ENCODE measurements at places on chromosomes 11 and 22.

DNA sequence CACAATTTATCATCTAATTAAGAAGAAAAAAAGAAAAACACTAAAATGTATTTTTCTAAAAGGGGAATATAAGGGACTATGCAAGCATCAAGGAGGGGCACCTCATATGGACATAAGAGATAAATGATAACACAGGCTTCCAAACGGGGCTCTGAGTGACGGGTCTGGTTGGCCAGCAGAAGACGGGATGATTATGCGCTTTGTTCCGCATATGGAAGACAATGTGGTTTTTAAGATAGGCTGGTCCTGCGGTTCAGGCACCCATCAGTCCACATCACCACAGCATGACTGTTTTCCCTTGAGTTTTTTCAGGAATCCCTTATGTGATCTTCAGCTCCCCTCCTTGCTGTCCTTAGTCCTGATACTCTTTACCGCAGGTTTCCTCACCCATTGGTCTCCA is 404.6 kb downstream of the OPCML start:
- DNase-seq, result no peak

DNA sequence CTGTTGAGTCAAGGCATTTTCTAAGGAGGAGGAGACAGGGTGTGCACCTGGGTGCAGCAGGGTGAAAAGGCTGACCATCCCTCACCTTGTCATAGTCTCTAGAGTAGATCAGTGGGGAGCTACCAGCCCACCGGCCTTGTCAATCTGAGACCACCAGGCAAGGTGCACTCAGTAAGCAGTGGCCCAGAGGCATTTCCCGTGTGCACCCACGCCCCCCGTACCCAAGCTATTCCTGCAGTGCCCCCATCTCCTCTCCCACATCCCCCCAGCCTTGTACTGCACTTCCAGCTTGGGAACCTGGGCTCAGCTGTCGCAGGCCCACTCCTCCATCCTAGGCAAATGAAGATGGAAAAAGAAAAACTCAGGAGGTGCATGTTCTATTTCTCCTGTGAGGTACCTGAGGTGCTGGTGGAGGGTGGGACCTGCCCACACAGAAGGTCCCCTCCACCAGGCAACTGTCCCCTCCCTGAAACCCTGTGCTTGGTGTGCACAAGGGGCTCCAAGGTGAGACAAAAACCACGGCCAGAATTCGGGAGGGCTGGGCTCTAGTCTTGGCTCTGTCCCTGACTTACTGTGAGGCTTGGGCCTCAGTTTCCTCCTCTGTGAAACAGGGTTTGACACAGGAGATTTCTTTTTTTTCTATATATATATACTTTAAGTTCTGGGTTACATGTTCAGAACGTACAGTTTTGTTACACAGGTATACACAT is 8.4 kb downstream of the P2RY2 start:
- DNase-seq, result no peak

DNA sequence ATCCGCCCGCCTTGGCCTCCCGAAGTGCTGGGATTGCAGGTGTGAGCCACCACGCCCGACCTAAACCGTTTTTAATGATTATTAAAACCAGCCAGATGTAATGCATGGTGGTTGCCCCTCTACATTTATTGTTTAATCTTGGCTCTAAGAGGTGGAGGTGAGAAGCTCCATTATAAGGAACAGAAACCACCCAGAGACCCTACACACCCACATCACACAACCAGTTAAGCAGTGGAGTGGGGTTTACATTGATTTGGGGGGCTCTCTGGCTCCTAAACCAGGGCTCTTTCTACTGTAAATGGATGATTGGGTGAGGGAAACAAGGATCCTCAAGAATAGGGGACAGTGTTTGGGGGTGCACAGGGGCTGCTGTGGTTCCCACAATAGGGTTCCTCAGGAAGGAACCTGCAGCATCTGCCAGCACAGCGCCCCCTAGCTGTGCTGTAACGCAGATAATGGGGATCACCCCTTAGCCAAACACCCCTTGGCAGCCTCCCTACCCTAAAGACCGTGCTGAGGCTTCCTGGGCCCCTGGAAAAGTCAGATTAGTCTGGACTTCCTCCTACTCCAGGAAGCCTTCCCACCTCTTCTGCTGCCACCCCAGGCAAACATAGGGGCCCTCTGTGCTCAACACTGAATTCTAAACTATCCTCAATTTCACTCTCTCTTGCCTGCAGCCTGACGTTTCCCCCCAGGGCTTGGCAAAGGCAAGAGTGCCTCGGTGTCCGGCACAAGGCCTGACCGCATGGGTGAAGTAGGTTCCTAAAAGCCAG is 2.4 kb downstream of the MPST start:
- DNase-seq, result peak; percentile 85

GRCh38 chr11:20177136-20177535 is 16.9 kb upstream of the DBX1 start:
- no peak for DNase-seq

- DNase-seq, result peak; percentile 11
Observed at GRCh38 chr22:30202531-30203006, 44.0 kb downstream of the LIF start.

DNA sequence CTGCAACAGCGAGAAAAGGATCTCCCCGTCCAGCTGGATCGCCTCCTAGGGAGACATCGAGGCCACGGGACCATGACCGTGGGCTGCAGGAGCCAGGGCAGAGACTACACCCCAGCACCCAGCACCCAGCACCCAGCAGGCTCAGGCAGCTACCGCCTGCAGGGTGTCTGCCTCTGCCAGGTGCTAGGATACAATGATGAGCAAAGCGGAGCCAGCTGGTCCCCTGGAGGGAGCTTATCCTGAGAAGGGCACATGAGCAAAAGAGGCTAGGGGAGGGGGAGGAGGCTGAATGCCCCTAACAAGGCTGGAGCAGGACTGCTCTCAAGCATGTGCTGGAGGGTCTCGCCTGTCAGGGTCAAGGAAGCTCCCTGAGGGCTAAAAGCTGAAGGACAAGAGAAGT is 4.8 kb upstream of the CASTOR1 start:
- no peak for DNase-seq

DNA sequence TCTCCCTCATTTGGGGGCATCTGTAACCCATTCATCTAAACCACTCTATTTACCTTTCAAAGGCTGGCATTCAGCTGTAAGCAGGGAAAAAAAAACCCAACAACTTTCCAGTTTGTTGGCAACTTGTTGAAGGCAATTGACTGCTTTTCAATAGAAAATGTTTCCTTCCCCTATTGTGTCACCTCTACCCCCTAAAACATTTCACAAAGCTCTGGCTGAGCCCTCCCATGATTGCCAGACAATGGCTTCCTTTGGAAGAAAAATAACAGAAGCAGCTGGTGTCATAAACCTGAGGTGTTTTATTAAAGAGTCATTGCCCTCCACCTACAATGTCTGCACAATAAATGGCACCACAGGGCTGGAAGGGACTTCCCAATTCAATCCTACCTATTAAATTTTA is 22.1 kb upstream of the PSMA1 start:
- no peak for DNase-seq

- DNase-seq, result peak; percentile 72
Observed at GRCh38 chr11:27319072-27319471, 43.9 kb downstream of the CCDC34 start.

DNA sequence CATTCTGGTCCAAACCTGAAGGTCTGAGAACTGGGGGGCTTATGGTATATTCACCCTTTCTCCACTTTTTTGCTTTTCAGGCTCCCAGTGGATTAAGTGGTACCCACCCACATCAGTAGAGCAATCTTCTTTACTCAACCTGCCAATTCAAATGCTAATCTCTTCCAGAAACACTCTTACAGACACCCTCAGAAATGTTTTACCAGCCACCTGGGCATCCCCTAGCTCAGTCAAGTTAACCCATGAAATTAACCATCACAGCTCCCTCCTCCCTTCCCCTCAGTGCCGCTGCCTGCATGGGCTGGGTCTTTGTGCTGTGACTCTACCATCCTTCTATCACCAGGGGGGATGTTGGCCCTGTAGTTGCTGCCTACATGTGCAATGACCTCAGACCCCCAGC is 398.7 kb downstream of the BUD13 start:
- DNase-seq, result no peak

DNA sequence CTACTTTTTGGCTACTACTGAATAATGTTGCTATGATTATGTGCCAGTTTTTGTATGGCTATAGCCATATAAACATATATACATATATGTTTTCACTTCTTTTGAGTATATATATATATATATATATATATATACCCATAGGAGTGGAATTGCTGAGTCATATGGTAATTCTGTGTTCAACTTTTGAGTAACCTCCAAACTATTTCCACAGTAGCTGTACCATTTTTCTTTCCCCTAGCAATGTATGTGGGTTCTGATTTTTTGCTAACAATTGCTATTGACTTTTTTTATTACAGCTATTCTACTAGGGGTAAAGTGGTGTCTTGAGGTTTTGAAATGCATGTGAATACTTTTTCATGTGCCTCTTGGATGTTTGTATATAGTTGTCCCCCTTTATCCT is 30.4 kb downstream of the CBL start:
- DNase-seq, result peak; percentile 33

DNA sequence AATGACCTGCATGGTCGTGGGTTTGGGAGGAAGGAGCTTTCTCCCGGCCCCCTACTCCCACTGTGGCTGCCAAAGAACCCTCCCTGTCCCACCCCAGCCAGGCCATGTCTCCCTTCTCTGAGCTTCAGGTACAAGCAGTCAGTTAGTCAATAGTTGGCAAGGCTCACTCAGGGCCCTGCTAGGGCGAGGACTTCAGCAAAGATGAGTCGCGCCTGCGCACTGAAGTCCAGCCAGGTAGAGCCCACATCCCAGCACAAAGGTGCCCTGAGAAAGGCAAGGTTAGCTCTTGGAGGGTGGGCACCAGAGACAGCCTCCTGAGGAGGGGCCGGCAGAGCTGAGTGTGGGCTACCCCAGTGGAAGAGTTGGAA is 11.1 kb downstream of the C11orf86 start:
- no peak for DNase-seq

GRCh38 chr11:64647019-64647779 is 56.2 kb downstream of the SLC22A12 start:
- DNase-seq, result no peak

DNA sequence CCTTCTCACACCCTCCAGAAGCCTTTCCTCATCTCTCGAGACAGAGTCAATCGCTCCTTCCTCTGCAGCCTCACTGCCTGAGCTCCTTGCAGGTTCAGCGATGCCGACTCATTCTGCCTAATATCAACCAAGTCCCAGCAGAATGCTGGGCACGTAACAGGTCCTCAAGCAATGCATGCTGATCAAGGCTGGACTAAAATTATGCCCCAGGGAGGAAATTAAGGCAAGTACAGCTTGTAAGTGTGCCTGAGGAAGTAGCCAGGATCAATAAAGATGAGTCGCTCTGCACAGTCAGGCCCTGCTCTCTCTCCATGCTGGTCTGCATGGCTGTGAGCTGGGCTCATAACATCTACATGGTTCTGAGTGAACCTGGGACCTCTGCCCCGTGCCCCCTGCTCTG is 25.6 kb upstream of the NRIP3 start:
- no peak for DNase-seq

GRCh38 chr11:10979529-10979928 is 121.7 kb upstream of the ZBED5 start:
- DNase-seq, result no peak

DNA sequence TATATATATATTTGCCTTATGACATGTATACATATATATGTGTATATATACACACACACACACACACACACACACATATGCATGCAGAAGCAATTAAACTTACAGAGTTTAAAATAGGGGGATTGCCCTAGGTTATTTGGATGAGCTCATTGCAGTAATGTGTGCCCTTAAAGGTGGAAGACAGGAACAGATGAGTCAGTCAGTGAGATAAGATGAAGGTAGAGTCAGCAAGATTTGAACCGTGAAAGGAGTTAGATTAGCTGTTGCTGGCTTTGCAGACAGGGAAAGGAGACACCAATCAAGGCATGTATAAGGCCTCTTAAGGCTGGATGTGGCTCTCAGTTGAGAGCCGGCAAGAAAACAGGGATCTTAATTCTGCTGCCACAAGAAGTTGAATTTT is 902.4 kb upstream of the RAG2 start:
- no peak for DNase-seq

DNA sequence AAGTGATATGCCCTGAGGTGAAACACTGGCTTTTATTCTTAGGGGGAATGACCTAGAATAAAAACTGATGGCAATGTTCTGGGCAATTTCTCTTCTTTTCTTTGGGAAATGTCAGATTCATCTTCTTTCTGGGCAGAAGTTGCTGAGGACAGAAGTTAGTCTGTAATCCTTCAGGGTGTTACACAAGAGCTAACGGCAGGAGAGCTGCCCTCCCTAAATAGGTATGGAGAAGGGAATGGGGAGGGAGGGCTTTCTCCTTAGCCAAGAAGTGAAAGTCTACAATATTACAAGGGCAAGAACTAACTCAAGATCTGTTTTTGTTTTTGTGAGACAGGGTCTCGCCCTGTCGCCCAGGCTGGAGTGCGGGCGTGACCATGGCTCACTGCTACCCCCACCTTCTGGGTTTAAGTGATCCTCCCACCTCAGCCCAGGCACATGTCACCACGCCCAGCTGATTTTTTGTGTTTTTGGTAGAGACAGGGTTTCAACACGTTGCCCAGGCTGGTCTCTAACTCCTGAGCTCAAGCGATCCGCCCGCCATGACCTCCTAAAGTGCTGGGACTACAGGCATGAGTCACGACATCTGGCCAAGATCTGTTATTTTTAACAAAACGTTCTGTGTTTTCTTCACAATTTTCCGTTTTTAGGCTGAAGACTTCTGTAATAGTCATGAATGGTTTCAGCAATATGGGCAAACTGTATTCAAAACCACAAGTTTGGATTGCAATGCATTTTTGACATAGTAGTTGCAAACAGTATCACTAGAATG is 7.2 kb downstream of the PIWIL4 start:
- DNase-seq, result no peak

DNA sequence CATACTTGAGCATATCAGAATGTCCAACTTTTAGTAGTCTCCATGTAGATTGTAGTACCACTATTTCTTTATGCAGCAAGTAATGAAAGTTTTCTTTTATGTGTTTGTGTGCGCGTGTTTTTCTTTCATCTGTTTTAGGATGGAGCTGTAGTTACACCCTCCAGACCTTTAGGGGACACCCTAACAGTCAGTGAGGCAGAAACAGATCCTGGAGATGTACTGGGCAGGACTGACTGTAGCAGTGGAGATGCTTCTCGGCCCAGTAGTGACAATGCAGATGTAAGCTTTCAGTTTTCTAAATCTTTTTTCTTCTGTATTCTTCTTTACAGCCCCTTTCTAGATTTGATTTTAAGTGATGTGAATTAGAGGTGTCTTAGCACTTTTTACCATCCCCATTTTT is 79.9 kb upstream of the GRIK4 start:
- DNase-seq, result no peak

DNA sequence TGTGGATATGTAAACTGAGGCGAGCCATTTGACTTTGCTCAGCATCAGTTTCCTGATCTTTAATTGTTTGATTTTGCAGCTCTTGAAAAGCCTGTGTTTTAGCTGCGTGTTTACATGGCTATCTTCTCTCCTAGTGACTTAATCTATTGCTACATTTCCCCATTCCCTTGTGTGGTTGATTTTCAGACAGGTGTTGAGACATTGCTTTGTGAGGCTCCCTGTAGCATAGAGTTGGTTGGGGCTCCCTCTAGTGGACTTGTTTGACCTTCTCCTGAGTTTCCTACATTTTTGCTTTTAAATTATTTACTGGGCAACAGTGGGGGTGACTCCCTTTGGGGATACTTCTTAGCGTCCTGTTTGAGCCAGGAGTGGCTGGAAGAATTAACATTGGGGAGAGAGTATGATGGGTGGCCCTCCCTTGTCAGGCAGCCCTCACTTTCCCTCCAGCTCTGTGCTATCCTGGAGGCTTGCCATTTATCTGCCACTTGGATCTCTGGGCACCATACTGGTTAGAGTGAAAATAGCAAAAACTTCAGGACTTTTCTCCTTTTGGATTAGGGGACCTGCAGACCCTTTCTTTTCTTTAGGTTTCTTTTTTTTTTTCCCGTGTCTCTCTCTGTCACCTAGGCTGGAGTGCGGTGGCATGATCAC is 9.2 kb upstream of the CBL start:
- peak; percentile 85 for DNase-seq

- peak; percentile 63 for DNase-seq
Observed at GRCh38 chr11:120985718-120986569, 38.0 kb upstream of the TBCEL start.

Measured in GM13976 (cell line).